ENCODE measurements at places on chromosomes 2 and 18.

DNA sequence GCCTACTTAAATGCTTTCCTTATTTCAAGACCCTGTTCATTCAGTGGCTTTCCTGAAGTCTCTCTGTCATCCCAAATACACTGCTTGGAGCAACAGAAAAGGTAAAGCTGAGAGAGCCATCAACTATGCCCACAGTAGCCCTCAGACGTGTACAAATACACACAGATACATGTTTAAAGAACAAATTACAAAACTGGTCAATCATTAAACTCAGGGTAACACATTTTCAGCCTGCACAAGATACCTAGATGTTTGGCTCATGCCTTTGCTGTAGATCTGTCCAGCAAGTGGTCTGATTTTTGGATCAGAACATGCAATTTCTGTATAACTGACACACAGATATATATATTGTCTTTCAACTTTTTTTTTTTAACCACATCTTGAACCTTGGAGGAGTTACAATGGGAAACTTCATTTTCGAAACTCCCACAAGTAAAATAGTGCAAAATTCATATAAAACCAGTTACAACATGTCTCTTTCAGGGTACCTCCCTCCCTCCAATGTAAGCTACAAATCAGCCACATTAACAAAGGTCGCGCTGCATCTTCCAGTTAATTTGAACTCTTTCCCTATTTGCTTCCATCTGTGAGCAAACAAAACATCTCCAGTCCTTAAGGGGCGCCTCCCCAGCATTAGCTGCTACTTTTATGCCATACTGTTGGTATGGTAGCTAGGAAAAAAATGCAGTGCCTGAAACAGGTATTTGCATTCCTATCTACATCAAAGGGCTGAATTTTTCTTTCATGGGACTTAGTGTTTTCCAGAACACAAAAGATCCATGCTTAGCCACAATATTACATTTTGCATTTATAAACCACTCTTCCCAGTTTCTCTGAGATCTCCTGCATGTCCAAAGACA lies 311.9 kb downstream of the NRXN1 start:
- no peak for DNase-seq

DNA sequence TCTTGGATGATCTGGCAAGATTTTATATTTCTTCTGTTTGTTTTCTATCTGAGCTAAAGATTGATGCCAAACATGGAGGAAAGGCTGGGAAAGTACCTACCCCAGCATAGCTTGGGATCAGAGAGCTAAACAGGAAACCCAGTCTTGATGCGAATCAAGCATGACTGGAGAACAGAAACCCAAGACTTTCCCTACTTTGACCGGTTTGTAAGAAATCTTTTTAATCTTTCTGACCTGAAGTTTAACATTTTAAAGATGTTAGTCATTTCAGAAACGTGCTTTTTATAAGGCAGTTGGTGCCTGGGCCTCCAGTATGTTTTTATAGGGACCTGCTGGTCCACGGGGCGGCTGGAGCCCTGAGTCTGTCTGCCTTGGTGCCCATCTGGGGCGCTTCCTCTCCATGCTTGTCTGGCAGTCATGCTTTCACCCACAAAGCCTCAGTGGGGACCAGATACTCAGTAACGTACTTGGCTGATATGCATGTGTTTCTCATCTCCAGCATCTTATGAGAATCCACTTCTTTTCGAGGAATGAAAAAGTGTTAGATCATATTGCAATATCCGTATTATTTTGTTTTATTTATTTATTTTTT lies 266.5 kb downstream of the PTGR3 start:
- no peak for DNase-seq

DNA sequence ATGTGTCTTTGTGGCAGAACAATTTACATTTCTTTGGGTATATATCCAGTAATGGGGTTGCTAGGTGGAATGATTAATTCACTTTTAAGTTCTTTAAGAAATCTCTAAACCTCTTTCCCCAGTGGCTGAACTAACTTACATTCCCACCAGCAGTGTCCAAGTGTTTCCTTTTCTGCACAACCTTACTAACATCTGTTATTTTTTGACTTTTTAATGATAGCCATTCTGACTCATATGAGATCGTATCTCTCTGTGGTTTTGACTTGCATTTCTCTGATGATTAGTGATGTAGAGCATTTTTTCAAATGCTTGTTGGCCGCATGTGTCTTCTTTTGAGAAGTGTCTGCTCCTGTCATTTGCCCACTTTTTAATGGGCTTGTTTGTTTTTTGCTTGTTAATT lies 43.1 kb upstream of the PTH2R start:
- DNase-seq = peak; percentile 88

GRCh38 chr2:225028572-225028971 lies 13.7 kb downstream of the DOCK10 start:
- no peak for DNase-seq

- no peak for DNase-seq
Measured at GRCh38 chr18:6057604-6058003, 162.3 kb upstream of the TMEM200C start.

DNA sequence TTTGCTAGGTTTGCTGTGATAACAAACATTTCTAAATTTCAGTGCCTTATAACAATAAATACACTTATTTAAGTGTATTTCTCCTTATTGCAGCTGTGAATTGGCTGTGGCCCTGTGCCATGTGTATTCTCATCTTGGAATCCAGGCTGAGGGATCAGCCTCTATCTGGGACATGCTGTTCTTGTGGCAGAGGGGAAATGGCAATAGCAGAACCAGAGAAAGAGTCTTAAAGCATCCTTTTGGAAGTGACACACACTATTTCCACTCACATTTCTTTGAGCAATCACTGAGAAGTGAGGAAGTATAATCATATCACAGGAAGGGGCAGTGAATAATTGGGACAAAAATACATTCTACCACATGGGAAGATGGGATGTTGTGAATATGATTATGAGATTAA lies 66.2 kb upstream of the PROKR1 start:
- peak; percentile 55 for DNase-seq

DNA sequence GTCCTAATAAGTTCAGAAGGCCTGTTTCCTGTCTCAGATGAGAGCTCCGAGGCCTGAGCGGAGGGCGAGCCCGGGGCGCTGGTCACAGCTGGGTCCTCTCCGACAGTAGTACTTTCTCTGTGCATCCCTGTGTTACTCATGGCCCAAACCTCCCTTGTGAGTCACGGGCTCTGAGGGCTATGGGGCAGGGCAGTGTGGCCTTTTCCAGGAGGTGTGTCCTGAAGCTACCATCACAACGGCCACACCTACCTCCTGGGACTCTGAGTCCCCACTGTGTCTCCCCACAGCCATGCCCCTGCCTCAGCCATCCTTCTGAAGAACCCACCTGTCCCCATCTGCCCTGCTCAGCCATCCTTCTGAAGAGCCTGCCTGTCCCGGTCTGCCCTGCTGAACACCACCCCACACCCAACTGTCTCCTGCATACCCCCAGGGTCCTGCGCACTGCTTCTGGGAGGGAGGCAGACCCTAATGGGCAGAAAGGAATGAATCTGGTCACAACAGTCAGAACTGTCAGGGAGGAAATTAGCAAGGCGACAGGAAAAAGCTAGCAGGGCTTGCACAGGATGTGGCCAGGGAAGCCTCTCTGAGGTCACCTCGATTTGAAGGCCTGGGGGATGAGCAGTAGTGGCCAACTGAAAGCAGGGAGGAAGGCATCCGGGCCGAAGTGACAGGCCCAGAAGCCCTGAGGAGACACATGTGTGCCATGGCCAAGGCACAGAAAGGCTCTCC lies 145.4 kb upstream of the RIOK3 start:
- peak; percentile 66 for DNase-seq

DNA sequence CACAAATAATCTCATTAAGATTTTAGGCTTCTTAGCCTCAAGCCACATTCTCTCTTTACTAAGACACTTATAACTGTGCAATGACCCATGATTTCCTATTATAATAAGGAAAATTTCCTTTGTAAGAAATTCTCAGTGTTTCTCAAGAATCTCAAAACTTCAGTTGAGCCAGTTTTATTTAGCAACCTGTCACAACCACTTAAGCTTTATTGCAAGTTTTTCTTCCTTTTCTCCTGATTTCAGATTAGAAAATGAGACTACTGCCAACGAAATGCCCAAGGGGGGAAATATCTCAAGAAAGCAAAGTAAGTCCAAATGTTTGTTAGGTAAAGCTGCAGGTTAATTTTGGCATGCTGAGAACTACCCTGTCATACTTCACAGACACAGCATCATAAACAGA lies 178.5 kb downstream of the THADA start:
- no peak for DNase-seq

DNA sequence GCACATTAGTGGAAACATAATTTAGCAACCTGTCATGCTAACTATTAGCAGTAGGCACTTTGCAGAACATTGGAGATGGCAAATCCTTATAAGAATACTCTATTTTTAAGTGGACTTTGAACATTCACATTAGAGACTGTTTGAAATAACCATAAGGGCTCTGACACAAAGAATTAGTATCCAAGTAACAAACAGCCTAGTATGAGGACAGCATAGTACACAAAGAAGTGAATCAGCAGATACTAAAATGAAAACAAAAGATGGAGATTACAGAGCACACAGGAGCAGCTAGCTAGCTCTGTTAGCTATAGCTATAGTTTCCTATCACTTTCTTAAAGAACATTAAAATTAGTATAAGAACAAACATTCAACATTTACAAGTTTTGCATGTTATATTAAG lies 256.3 kb upstream of the SPOPL start:
- no peak for DNase-seq

DNA sequence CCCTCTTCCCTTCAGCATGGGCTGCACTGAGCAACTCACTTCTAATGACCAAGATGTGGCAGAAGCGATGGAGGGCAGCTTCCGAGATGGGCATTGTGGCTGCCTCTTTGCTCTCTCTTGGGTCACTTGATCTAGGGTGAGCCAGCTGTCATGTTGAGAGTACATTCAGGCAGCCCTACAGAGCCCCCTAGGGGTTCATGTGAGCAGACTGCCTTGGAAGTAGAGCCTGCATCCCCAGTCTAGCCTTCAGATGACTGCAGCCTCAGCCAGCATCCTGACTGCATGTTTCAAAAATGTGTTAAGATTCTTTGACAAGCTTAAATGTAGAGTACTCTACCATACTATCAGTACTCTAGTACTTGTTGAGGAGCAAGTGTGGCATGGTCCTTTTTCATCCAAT lies 143.9 kb downstream of the NCK2 start:
- peak; percentile 34 for DNase-seq

- DNase-seq = no peak
Measured at GRCh38 chr2:135893374-135893794, 17.1 kb upstream of the MCM6 start.

DNA sequence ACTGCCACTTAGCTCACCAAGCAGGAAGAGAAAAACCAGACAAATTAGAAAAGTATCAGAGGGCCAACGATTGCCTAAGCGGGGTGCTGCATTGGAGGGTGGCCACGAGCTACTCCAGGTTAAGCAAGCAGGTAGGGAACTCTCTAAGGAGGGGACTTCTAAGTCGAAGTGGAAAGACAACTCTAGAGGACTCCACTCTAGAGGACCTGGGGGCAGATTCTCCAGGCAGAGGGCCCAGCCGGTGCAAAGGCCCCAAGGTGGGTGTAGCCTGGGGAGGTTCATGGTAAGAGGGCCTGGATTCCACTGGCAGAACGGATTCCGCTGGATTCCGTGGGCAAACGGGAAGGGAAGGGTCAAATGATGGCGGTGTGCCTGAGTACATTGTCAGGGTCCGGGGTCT lies 12.7 kb downstream of the FBLN7 start:
- no peak for DNase-seq

DNA sequence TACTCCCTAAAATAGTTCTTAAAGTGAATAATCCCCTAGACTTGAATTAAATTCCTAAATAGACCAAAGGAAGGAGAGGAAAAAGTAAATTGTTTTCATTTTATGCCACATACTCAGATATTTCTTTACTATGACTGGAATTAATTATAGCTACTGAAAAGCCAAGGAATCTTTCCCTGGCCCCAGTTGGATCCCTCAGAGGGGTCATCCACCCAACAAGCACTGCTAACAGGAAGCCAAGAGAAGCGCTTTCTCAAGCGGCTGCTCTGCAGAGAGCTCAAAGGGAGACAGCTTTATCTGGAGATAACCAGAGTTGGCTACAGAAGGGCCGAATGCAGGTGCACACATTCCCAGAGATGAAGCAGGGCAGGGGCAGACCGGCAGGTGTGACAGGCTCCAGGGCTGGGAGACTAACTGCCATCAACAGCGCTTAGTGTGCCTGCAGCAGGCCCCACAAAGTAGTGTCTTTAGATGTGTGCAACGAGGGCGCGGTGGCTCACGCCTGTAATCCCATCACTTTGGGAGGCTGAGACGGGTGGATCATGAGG lies 51.1 kb downstream of the POLR1A start:
- no peak for DNase-seq

- no peak for DNase-seq
Measured at GRCh38 chr2:233189025-233189424, 62.4 kb upstream of the ATG16L1 start.

GRCh38 chr2:47089083-47089464 lies 66.0 kb downstream of the STPG4 start:
- DNase-seq = peak; percentile 37

- no peak for DNase-seq
Measured at GRCh38 chr18:14933964-14934363, 186.0 kb downstream of the ANKRD30B start.

- DNase-seq = no peak
Measured at GRCh38 chr2:16094811-16095210, 154.5 kb downstream of the MYCN start.

GRCh38 chr2:41934329-41934958 lies 113.4 kb upstream of the PKDCC start:
- DNase-seq = no peak

DNA sequence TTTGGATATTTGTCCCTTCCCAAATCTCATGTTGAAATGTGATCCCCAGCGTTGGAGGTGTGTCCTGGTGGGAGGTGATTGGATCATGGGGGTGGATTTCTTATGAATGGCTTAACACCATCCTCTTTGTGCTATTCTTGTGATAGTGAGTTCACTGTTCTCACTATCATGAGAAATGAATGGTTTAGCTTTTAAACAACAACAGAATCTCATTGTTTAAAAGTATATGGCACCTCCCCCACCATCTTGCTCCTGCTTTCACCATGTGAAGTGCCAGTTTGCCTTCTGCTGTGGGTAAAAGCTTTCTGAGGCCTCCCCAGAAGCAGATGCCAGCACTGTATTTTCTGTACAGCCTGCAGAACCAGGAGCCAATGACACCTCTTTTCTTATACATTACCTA lies 38.1 kb downstream of the KIAA1328 start:
- DNase-seq = no peak

GRCh38 chr2:144201868-144202468 lies 318.0 kb downstream of the ZEB2 start:
- DNase-seq = peak; percentile 69

- no peak for DNase-seq
Measured at GRCh38 chr2:121093692-121094091, 191.3 kb downstream of the TFCP2L1 start.

DNA sequence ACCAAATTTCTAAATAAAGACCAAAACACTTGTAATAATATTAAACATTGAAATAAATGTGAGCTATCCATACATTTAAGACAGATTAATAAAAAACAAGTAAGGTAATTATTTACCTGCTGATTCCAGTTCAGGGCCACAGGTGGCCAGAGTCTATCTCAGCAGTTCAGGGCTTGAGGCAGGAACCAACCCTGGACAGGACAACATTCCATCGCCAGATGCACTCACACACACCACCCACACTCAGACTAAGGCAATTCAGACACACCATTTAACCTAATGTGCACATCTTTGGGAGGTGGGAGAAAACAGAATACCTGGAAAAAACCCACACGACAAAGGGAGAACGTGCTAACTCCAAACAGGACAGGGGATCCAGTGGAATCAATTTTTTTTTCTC lies 14.1 kb upstream of the WDSUB1 start:
- DNase-seq = no peak
